Right renal pelvis (tissue), 4 donors: ENCODE measurements at places on chromosomes 16 and 17. TPM values are rescaled to one million over a fixed set of nuclear protein-coding genes. Genes with fewer than 3 reads are reported as not detected.

DNA sequence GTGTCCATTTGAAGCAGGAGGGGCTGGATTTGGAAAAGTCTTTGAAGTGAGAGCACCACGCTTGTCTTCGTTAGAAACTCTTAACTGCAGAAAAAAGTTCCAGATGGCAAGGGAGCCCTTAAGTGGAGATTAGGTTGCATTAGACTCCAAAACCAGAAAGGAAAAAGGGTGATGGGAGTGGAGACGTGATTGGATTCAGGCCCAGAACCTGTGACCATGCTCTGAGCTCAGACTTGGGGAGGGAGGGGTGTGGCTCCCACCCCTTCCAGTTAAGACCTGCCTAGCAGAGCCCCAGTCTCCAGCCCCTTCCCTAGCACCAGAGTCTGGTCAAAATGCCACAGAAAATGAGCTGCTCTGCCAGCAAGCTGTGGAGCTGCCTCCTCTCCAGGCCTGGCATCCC is 6.4 kb upstream of the LGALS9 start:
- DNase-seq = no peak

DNA sequence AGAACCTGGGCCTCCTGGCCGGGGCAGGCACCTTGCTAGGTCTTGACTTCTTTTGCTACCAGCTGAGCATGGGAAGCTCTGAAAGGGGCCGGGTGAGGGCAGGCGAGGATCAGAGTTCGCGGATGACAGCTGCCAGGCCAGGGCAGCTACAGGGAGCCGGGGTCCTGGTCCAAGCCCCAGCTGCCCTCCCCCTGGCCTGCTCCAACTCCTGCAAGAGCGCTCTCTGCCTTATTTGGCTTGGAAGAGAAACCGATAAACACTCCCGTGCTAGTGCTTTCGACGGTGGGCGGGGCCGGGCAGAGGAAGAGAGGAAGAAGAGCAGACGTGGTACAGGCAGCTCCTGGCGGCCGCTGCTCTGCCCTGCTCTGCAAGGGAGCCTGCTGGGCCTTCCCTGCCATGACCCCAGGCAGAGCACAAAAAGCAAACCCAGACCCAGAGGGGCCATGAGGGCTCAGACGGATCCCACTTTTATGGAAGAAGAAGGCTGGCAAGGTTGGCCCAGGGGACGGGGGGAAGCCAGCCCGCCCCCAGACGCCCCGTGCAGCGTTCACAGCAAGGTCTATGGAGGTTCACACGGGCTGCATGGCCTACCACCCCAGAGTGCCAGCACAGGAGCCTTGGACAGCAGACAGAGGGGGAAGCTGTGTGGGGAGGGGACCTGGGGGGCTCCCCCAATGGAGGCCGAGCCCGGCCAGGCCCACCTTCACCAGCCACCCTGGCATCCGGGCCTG is 25.6 kb downstream of the PIEZO1 start:
- no peak for DNase-seq

DNA sequence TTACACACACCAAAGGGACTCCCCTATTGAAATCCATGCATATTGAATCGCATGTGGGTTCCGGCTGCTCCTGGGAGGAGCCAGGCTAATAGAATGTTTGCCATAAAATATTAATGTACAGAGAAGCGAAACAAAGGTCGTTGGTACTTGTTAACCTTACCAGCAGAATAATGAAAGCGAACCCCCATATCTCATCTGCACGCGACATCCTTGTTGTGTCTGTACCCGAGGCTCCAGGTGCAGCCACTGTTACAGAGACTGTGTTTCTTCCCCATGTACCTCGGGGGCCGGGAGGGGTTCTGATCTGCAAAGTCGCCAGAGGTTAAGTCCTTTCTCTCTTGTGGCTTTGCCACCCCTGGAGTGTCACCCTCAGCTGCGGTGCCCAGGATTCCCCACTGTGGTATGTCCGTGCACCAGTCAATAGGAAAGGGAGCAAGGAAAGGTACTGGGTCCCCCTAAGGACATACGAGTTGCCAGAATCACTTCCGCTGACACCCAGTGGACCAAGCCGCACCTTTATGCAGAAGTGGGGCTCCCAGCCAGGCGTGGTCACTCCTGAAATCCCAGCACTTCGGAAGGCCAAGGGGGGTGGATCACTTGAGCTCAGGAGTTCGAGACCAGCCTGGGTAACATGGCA is 2.2 kb downstream of the GAA start:
- no peak for DNase-seq

- DNase-seq = no peak
Measured at GRCh38 chr17:32264823-32265191, 825 bp upstream of the RHBDL3 start.

DNA sequence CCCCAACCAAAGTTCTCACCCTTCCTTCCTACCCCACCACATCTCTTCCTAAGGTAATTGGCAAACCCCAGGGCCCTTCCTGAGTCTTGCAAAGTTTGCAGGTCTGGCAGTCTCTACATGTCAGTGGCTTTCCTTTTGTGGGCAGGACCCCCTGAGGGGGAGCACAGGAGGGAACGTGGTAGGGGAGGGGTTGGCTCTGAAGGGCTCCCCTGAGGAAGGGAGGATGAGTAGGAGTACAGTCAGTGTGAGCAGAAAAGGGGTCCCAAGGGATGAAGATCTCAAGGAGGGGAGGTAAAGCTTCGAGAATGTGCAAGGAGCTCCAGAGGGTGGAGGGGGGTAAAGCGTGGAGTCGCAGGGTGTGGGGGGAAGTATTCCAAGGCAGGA is 206.9 kb downstream of the RAB11FIP4 start:
- DNase-seq = no peak

- no peak for DNase-seq
Measured at GRCh38 chr17:50364715-50365114, 8.3 kb downstream of the MRPL27 start.

DNA sequence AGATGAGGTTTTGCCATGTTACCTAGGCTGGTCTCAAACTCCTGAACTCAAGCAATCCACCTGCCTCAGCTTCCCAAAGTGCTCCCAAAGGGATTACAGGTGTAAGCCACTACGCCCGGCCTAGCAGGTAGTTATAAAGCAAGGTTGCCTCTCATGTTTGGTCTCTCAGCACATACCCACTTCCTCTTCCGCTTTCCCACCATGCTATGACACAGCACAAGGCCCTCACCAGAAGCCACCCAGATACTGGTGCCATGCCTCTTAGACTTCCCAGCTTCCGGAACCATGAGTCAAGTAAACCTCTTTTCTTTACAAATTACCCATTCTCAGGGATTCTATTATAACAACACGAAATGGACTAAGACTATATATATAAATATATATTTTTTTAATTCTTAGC is 143.6 kb downstream of the COPRS start:
- no peak for DNase-seq

DNA sequence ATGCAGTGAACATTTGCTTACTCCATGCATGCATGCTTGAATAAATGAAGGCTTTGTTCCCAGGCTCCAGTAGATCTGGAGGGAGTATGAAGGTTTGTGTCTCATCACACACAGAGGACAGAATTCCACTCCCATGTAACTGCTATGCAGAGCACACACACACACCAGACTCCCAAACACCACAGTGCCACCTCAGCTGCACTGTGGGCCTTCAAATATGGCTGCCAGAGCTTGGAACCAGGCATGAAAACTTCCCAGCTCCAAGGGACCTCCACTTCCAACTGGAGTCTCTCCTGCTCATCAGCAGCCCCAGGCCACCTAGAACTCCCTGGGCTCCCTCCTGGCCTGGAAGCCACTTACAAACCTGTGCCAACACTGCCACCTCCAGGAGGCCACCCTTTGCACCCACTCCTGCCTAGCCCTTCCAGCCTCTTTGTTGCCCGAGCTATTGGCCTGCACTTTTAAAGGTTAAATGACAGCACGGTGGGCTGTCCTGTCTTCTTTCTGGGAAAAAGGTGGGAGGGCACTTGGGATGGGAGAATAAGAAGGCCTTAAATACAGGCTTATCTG is 151.2 kb downstream of the ZNF423 start:
- DNase-seq = no peak

GRCh38 chr17:60077226-60077625 is 1.5 kb downstream of the HEATR6 start:
- DNase-seq = no peak

DNA sequence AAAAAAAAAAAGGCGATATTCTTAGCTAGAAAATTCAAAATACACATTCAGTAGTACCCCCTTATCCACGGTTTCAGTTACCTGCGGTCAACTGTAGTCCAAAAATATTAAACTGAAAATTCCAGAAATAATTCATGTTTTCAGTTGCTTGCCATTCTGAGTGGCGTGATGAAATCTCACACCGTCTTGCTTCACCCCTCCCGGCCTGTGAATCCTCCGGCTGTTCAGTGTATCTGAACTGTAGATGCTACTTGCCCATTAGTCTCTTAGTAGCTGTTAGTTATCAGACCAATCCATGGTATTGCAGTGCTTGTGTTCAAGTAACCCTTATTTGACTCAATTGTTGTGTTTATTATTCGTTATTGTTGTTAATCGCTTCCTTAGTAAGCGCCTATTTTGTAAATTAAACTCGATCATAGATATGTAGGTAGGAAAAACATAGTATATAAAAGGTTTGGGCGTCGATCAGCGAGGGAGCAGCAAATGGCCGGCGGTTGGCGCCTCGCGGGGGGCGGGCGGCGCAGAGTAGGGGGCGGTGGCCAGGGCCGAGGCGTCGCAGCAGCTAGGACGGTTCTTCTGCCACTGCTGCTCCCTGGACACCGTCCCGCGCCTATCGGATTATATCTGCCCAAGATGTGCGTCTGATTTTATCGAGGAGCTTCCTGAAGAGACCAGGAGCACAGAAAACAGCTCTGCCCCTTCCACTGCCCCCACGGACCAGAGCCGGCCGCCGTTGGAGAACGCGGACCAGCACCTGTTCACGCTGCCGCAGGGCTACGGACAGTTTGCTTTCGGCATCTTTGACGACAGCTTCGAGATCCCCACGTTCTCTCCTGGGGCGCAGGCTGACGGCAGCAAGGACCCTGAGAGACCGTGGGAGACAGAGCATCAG is 39.8 kb upstream of the AKAP1 start:
- DNase-seq = no peak

DNA sequence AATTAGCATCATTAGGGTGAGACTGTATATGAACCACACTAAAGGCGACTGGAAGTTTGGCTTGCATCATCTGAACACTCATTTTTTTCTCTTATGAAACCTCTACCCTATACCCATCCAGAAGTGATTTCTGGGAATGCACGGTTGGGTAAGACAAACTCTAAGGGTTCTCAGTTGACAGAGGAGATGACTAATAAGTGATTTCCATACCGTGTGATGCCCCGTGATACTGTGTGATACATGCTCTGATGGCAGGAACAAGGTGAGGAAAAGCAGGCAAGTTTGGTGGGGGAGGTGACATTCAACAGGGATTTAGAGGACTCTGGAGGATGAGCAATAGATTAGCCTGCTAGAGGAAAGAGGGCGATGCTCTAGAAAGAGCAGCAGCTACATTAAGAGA is 156.4 kb upstream of the CCL2 start:
- no peak for DNase-seq

DNA sequence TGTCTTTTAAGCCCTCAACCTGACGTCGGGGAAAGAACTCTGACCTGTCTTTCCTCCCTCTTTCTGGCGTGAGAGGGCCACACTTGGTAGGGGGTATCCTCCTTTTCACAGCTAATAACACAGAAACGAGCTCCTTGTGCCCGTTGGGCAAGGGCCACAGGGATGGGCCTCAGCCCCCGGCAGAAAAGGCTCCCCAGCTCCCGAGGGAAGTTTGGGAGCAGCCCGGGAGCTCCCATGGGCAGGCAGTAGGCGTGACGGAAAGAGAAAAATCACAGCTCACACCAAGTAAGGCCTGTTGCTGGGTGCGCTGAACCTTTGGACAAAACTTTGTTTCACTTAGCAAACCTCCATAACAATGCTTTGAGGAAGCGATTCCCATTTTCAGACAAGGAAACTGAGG is 82.8 kb upstream of the MED9 start:
- DNase-seq = no peak

- DNase-seq = no peak
Measured at GRCh38 chr16:19850131-19850817, 34.4 kb downstream of the GPRC5B start.

DNA sequence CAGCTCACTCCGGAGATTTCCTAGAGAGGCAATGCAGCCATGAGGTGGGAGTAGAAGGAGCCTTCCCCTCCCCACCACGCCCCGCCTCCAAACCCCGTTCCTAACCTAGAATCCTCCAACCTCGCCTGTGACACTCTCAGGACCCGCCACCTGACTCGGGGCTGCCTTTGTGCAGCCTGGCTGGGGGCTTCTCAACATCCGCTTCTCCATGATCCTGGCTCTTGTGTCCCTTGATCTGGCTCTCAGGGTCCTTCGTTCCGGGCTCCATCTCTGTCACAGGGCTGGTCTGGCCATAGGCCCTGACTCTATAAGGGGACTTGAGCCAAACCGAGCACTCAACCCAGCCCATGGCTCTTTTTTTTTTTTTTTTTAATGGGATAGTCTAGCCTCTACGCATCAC is 24.3 kb downstream of the CDRT15 start:
- DNase-seq = no peak

- DNase-seq = no peak
Measured at GRCh38 chr16:63789603-63790002, 1332.3 kb downstream of the CDH11 start.

DNA sequence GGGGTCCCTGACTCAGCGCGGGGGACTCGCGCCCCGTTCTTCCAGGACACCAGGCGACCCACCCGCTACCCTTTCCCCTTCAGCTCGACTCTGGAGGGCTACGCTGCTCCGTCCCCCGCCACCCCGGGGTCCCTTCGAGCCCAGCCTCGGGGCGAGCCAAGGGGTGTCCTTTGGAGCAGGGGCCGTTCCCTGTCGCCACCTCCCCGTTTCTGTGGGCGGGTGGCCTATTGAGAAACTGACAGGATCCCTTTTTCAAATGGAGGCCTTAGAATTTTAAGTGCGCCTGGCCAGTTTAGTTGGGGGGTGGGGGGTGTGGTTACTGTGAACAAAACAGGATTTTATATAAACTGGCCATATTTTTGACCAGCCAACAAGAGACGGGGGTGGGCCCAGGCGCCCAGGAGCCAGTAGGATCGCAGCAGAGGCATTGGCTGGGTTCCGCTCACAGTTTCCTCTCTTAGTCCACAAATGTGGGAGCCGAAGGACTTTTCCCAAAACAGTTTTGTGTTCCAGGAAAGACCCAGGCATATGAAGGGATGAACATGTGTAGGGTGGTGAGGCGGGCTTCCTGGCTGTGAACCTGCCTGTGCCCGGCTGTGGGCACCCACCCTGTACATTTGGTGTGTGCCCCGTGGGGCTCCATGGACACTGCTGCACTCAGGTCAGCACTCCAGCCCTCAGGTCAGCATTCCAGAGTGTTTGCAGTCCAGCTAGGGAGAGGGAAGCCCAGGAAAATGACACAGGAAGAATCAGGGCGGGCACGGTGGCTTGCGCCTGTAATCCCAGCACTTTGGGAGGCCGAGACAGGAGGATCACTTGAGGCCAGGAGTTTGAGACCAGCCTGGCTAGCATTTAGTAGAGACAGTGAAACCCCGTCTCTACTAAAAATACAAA is 722 bp upstream of the TIMP2 start:
- DNase-seq = no peak

Gene EVPLL
- 0.37 TPM for polyA plus RNA-seq

Gene IL17C
- polyA plus RNA-seq = not detected

Gene TBC1D3E
- polyA plus RNA-seq = not detected

Gene HAP1
- polyA plus RNA-seq = 0.88 TPM

Gene MYH1
- 0.06 TPM for polyA plus RNA-seq

Gene MYL11
- polyA plus RNA-seq = 1.3 TPM

Gene ABR
- 53.3 TPM for polyA plus RNA-seq
